Activated CD8-positive, alpha-beta memory T cell treated with anti-CD3 and anti-CD28 coated beads for 1 hour (primary cell): ENCODE measurements at places on chromosomes 3 and 15.

GRCh38 chr15:66007663-66008262 is 138.5 kb downstream of the RAB11A start:
- DNase-seq = no peak

- no peak for DNase-seq
Measured at GRCh38 chr3:30933478-30934207, 39.2 kb upstream of the GADL1 start.

GRCh38 chr3:48403533-48404439 is 26.1 kb downstream of the PLXNB1 start:
- no peak for DNase-seq

GRCh38 chr3:138803006-138803653 is 31.6 kb downstream of the PIK3CB start:
- no peak for DNase-seq

DNA sequence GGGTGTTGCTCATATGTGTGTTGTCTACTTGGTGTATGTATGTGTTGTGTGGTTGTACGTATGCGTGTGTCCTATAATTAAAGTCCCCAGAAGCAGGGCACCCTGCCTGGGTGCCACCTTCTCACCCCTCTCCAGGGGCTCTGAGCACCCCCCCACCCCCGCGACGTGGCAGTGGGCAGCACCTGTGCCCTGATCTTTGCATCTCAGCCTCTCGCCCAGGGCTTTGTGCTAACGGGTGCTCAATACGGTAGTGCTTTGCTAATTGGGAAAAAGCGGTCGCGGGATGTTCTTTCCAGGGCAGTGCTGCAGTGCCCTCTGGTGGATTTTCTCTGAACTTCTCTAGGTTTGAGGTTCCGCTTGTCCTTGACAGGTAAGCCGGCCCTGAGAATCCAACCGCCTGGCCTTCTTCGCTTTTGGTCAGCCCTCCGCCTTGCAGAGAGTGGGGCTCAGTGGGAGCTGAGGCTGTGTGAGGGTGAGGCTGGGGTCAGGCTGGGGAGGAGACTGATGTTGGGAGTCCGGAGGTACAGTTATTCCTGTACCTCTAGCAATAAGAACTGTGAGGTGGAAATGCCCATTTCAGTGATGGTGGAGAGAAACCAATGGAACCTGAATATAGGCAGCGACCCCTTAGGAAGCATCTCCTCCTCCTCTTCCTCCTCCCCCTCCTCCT is 17.6 kb upstream of the EPHB3 start:
- peak; percentile 38 for DNase-seq

DNA sequence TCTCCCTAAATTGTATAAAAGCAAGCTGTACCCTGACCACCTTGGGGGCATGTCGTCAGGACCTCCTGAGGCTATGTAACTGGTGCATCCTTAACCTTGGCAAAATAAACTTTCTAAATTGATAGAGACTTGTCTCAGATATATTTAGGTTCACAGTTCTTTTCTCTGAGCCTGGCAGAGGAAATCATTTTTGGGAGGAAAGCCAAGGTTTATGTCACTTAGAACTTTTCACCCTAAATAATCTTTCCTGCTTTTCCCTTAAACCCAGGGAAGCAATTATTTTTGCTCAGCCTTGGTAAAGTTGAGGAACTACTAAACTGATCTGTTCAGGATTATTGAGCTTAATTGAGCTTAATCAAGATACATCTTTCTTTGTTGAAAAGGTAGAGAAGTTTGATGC is 608.9 kb downstream of the PDCD6IP start:
- DNase-seq = no peak

DNA sequence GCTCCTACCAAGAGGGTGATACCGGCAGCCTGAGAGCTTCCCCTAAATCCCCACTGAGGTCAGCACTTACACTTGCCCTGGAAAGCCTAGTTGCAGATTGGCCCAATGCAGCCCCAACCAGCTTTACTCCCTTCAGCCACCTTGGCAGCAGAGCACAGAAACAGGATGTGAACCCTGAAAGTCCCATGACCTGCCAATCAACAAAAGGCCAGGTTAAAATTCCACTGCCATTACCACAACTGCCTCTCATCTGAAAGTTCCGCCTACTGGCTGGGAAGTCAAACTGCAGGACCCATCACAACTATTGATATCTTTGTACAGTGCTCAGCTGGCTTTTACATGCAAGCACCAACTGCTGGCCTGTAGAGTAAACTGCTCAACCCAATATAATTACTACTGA is 156.2 kb downstream of the ZMAT3 start:
- DNase-seq = no peak

GRCh38 chr15:85667491-85668424 is 127.0 kb downstream of the KLHL25 start:
- DNase-seq = no peak

DNA sequence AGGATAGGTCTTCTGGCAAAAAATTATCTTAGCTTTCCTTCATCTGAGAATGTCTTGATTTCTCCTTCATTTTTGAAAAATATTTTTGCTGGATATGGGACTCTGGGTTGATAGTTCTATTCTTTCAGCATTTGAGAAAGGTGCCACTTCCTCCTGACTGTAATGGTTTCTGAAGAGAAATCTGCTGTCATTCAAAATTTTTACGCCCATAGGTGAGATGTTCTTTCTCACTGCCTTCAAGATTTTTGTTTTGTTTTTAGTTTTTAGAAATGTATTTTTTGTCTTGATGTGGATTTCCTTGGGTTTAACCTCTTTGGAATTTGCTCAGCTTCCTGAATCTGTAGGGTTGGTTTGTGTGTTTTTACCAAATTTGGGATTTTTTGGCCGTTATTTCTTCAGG is 37.1 kb upstream of the ATP2B2 start:
- DNase-seq = no peak

GRCh38 chr15:45169608-45170480 is 17.9 kb downstream of the SHF start:
- no peak for DNase-seq

DNA sequence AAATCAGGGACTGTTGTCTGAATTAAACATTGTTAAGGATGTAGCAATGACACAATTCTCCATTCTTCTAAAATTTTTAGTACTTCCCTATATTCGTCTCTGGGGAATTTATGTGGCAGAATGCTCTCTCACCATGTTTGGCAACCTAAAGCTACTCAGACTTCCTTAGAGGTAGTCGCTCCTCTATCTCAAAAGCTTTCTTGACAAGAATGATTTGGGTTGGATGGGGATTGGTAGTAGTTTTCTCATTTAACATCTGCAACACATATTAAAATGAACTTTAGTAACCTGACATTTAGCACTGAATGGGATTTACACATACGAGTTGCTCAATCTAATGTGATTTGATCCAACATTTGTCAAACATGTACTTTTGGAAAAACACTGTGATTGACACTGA is 233.3 kb downstream of the RBMS3 start:
- no peak for DNase-seq

GRCh38 chr3:186165331-186165730 is 56.4 kb upstream of the ETV5 start:
- no peak for DNase-seq

DNA sequence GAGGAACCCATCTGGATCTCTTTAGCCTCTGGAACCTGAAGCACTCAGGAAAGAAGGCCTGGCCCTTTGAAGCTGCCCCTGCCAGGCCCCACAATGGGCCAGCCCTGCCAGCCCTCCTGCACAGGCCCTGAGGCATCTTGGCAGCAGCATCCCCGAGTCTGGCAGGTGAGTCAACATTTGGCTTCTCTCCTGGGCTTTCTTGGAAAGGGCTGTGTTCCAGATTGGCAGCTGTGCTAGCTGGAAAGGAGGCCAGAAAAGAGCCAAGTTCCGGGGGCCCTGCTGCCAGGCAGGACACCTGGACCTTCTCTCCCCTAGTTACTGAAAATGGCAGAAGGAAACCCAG is 187.2 kb downstream of the SHQ1 start:
- DNase-seq = no peak

DNA sequence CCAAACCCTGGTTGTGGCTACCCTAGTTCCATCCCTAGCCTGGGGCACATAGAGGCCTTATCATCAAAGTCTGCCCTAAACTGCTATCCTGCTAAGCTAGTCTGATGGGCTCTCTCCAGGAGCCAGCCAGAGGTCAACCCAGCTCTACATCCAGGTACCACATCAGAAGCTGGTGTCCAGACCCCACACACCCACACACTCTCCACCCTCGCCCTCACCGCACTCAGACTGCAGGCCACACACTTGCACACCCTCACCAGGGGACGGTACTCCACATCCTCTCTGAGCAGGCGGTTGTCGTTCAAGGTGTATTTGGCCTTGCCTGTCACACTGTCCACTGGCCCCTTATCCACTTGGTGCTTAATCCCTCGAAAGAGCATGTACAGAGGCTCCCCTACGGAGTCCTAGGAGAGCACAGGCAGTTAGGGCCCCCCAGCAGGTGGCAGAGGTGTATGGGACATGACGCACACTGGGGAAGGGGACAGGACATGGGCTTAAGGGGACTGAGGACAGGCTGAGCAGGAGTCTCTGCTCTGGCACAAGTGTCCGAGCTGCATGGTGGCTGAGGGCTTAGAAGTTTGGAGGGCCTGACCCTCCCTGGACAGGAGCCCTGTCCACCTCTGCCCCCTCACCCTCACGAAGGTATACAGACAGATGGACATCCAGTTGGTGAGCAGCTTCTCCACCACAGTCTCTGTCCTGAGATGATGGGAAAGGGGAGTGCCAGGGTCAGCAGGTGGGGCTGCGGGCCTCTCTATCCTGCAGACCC is 18.1 kb downstream of the PLXNB1 start:
- no peak for DNase-seq

DNA sequence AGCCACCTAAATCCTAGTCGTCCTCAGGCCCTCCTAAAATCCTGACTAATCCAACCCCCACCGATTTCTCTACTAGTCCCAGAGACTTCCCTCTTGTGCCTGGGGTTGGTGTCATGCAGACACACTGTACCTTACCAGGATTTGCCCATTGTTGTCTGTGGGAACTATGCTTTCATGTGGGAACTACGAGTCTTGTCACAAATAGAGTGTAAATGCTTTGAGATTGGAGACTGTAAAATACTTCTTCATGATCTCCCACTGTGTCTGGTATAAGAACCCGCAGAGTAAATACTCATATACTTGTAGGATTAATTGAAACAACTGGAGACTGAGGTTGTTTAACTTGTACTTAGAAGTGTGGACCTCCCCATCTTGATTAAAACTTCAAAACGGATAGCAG is 11.2 kb downstream of the B3GNT5 start:
- no peak for DNase-seq

- DNase-seq = no peak
Measured at GRCh38 chr3:124941771-124942170, 7.2 kb upstream of the MUC13 start.

DNA sequence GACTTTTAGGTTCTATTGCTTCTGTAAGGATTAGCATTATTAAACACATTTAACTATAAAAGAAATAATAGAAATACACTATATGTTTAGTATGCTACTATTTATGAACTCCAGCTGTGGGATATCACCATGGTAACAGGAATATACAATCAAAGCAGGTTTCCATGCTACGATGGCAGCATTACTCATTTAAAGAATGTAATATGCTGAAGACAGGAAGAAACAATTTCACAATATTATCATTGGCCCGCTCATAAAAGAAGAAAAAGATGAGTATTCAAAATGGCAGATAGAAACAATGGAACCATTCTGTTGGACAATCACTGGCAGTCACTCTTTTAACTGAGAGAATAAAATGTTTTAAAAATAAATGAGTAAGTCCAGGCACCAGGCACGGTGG is 153.4 kb downstream of the CBLB start:
- no peak for DNase-seq

DNA sequence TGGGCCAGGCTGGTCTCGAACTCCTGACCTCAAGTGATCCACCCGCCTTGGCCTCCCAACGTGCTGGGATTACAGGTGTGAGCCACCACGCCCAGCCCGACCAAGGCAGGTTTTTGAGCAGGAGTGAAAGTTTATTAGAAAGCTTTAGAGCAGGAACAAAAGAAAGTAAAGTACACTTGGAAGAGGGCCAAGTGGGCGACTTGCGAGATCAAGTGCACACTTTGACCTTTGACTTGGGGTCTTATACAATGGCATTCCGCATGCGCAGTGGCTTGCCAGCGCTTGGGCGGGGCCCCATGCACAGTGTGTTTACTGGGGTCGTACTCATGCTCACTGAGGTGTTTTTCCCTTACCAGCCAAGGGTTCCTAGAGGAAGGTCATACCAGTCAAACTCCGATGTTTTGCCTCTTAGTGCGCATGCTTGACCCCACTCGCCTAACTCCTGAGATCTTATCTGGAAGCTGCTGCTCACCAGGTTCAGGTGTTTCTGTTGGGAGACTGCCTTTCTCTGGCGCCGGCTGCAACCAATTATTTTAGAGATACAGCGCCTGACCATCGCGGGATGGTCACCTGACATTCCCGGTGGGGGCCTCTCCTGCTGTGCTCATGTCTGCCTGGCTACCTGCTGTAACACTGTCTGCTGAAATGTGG is 46.9 kb upstream of the FLNB start:
- no peak for DNase-seq

DNA sequence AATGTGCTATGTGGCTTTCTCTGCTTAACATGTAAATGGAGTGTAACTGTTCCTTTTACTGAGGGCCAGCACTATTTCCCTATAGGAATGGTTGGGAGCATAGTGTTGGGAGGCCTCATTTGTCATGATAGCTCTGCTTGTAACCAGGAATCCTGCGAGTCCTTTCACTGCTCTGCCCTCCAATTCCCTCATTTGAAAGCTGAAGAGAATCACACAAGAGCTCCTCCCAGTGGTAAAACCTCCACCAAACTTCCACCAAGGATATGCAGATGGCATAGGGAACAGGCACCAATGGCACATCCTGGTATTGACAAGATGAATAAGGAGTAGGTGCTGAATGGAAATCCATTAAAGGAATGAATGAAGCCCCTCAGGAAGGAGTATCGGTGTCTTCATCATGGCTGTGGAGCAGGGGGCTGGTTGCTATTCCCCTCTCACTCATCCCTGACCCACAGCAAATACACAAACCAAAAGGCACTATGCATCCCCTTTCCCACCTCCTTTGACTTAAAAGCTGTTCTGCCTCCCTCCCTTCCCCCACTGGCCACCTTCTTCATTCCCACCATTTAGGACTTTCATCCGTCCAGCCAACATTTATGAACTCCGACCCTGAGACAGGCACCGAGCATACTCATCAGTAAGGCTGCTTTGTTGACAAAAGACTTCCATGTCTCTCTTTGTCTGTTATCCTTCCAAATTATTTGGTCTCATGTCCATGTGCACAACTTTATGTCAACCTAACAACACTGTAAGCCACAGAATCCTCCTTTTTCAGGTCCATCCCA is 560.8 kb downstream of the FOXP1 start:
- no peak for DNase-seq

- DNase-seq = no peak
Measured at GRCh38 chr15:61853195-61853594, 207.1 kb downstream of the VPS13C start.

- no peak for DNase-seq
Measured at GRCh38 chr15:42185801-42186200, 22.3 kb downstream of the VPS39 start.

DNA sequence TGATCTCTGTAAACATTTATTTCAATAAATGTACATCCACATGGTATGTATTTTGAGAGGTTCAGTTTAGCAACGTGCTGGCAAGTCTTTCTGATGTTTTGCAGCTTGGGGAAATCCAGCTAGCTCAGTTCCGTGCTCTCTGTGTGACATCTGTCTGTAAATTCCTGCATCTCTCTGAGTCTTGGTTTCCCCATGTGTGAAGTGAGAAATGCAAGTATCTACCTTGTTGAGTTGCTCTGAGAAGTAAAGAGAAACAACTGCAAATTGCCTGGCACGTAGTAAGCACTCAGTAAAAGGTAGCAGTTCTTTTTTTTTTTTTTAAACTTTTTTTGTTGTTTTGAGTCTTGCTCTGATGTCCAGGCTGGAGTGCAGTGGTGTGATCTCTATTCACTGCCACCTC is 30.2 kb upstream of the MORF4L1 start:
- no peak for DNase-seq
